ENCODE measurements at places on chromosomes 7 and 10.

GRCh38 chr7:78900806-78901205, 552.7 kb downstream of the MAGI2 start:
- no peak for DNase-seq

GRCh38 chr10:102147561-102147960, 4.6 kb upstream of the NOLC1 start:
- DNase-seq, result no peak

- peak; percentile 17 for DNase-seq
These were observed 7.7 kb downstream of the GRM8 start for GRCh38 chr7:127245002-127245401.

- no peak for DNase-seq
These were observed 13.1 kb downstream of the VOPP1 start for GRCh38 chr7:55558962-55559920.

GRCh38 chr7:20151708-20152456, 65.3 kb downstream of the MACC1 start:
- DNase-seq, result no peak

DNA sequence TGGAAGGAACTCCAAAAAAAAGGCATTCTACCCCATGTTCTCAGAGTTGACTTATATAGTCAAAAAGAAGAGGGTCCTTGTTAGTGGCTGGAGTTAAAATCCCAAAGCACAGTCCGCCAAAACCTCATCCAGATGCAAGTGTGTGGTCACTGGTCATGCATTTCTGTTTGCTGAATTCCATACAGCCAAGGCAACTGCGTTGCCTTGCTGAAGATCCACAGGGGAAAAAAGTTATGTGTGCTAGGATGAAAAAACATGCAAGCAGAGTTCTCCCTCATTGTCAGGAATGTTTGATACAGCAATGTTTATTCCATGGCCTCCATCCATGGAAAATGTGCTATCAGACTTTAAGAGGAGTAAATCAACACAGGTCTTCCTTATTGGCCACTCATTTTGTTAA, 213.1 kb downstream of the CREB5 start:
- DNase-seq, result no peak

GRCh38 chr10:22319547-22319979, 1.3 kb upstream of the BMI1 start:
- DNase-seq, result no peak

GRCh38 chr7:3649250-3649649, 348.2 kb downstream of the SDK1 start:
- DNase-seq, result no peak

DNA sequence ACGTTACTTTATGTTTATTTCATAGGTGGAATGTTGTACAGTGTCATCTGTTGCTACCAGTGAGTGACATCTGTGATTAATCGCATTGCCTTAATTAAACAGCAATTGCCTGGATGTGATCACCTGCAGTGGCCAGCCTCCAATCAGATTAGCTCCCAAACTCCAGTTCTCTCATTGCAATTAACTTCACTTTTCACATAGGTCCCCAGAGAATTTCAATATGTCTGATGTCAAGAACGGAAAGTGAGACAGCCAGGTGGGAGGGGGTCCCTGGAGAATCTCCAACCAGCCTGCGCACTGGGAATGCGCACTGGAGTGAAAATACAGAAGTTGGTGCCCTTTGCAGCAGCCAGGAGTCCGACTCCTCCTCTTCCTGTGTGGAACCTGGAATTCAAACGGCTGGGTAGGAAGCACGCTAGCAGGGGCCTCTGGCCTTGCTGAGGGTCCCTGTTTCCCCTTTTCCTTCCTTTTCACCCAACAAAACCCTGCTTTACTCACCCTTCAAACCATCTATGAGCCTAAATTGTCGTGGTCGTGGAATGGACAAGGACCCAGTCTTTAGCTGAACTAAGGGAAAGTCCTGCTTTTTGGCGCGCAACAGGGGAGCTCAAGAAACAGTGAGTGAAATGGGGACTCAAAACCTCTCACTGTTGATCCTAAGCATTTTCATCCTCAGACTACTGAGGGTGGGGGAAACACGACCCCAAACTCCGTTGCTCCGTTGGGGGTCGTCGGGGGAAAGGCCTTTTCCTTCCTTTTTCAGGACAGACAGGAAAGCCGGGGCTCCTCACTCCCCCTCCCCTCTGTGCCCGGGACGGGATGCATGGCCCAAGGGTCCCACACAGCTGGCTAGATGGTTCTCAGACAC, 1355.5 kb upstream of the LRRTM3 start:
- no peak for DNase-seq

All from NCI-H187 treated with DMSO at 0.1 percent for 48 hours (cell line).